Right hindlimb (tissue), 1 donor: ENCODE measurements at places on chromosomes 4 and X.

GRCh38 chr4:60400593-60400992 lies 799.5 kb upstream of the ADGRL3 start:
- no peak for DNase-seq

DNA sequence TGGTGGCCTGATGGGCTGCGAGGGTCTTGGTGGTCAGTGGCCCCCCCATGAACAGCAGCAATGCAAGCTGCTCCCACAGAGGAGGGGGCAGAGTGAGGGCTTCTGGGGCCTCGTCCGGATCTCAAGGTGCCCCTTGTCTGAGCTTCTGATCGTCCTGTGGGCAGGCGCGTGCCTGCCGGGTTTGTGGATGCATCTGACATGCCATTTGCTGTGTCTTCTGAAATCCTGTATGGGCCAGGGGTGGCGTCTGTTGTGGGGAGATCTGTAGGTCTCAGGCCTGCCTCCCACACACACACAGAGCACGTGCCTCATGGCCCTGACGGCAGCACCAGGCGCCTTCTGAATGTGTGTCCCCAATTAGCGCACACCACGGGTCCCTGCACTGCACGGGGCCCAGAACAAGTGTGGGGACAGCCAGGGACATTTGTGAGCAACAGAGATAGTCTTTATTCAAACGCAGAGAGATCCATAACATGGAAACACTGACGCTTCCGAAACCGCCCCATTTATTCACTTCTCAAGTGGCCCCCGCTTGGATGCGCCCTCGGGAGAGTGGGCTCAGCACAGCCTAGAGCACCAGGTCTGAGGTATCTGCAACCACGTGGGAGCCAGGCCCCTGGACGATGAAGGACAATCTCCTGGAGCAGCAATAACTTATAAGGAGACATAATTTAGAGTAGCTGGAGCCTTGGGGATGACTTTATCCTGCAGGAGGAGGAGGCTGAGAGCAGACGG lies 5.7 kb downstream of the SPON2 start:
- no peak for DNase-seq

DNA sequence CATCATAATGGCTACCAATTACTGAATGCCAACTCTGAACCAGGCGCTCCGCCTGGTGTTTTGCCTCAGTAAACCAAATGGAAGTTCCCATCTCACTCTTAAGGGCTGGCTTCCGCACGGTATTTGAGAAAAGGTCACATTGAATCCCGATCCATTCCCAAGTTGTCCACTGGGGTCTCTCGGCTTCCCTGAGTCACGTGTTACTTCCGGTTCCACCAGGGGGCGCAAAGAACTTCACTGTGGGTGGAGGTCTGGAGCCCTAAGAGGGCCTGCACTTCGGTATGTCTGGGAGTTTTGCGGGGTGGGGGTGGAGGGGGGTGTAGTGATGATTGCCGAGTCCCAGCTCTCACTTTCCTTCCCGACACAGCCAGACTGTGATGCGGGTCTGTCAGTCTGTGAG lies 13.4 kb upstream of the NHS start:
- DNase-seq, result no peak

GRCh38 chrX:21132686-21133393 lies 241.4 kb upstream of the CNKSR2 start:
- DNase-seq, result no peak

- no peak for DNase-seq
These were observed 171.5 kb downstream of the CFAP299 start for GRCh38 chr4:80507077-80507476.

DNA sequence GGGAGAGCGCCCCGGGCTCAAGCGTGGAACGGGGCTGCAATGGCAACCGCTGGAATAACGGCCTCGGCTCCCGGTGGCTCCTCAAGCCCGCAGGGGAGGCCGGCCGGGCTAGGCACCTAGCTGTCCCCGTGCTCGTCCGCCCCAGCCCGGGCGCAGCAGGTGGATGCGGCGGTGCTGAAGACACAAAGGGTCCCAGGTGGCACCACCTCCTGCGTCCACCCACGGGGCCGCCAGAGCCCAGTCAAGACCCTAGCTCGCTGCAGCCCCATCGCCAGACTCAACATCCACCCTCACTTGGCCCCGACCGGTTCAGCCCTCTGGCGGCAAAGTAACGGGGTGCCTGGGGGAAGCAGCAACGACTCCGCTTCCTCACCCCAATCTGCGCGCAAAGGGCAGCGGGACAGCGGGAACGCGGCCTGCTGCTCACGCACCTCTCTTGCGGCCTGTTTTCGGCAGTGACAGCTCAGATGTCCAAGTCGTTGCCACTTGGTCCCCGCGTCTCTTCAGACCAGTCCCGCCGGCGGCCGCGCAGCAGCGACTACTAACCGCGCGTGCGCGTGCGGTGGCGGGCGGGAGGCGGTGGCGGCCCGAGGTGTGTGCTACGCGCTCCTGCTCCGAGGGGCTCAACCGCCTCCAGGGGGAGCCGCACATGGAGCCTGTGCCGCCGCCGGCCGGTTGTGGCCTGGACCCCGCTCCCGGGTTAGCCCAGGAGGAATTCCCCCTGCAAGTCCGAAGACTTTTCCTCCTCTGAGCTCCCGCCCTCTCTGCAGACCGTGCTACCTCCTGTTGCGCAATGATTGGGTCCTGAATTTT lies at the start of gene CLGN:
Gene CLGN (minus strand): TSS at position 543 of the 813 bp plus-strand sequence. CDS start 14,570 bp downstream, outside the sequence.
- peak; percentile 85 for DNase-seq

- no peak for DNase-seq
These were observed 17.7 kb downstream of the APELA start for GRCh38 chr4:164894702-164895101.

DNA sequence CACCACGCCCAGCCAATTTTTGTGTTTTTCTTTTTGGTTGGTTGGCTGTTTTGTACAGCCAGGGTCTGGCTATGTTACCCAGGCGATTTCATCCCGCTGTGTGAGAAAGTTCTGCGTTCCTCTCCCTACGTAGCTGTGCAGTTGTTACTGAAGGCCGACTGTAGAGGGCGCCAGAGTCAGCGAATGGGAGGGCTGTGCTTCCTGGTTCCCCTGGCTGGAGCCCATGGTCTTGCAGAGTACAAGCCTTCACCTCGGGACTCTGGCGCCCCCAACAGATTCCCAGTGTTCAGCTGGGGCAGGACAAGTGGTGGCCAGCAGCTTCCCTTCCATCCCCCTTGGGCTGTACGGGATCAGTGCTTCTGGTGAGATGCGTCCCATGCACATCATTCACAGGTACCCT lies 5.6 kb upstream of the CT45A1 start:
- DNase-seq, result no peak

- no peak for DNase-seq
These were observed 5.3 kb upstream of the KIAA1210 start for GRCh38 chrX:119132961-119133360.

DNA sequence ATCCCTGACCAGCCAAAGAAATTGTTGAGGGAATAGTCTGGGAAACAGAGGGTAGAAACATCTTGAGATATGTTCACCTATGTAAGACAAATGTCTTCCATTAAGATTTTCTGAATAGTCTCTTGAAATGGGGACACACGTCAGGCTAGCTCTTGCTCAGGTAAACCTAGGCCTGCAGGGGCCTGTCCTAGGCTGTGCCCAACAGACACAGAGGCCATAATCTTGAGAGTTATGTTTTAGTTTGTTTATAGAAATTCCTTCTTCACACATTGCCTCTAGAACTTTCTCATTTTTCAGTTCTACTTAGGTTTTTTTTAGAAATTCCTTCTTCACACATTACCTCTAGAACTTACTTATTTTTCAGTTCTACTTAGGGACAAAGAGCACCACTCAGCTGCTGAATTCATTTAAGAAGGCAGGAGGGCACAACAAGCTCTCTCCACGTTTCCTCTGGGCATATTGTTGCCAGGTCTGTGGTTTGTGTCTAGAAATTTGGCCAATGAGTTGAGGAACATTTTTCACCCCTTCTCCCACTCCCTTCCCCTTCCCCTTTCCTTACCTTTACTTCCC lies 94.9 kb downstream of the ARHGAP24 start:
- no peak for DNase-seq

DNA sequence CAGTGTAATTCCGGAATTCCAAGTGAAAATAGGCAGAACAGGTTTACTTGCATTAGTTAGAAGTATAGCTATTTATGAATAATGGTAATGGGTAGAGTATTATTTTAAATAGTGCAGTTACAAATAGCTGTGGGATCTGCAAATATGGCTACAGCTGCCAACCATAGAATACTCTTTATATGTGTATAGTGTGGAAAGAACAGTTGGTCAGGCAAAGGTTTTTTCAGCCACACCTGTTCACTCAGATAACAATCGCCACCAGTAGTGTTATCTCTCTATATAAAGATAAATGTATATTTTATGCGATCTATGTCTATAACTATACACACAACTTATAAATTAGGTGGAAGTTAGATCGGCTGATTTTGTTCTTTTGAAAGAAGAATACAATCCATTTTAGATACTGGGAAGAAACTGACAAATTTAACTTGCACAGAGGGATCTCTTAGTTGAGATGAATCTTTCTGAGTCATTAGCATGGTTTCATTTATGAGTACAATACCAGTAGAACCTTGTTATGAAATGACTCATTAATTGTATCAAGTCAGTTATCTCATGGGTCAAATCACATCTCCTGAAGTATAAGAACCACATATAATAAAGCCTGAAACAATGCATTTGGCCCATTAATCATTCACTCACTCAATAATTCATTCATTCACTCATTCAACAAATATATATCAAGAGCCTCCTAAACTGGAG lies 100.9 kb upstream of the NR3C2 start:
- no peak for DNase-seq

DNA sequence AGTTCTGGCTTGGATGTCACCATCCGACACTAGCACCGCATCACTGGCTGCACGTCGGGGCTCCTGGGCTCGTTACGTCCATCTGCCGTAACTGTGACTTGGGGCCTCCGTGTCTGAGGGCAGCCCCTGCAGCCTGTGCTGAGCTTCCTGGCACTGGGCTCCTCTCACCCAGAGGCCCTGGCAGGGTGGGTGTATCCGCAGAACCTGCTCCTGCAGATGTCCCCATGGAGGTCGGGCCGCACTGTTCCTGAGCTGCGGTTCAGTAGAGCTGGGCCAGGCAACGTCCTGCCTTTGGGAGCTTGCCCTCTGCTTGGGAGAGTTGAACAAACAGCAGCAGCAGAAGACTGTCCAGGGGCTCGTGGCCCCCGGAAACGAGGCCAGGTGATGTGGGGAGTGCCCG lies 71.4 kb downstream of the RGS12 start:
- DNase-seq, result no peak

GRCh38 chrX:44173219-44173618 lies 170.3 kb downstream of the EFHC2 start:
- no peak for DNase-seq
